ENCODE measurements at places on chromosomes 1 and 21. TPM values are rescaled to one million over a fixed set of nuclear protein-coding genes. Genes with fewer than 3 reads are reported as not detected.

The ZSWIM5 gene
- 0.14 TPM for total RNA-seq

The DISP3 gene
- total RNA-seq = not detected

The EFCAB7 gene
- 6.3 TPM for total RNA-seq

The ARPC5 gene
- total RNA-seq = 173 TPM

The TMEM125 gene
- 15.4 TPM for total RNA-seq

The CGN gene
- 1.7 TPM for total RNA-seq

The SYTL1 gene
- 40.3 TPM for total RNA-seq

The RALGPS2 gene
- total RNA-seq = 20.9 TPM

The OR2L3 gene
- not detected for total RNA-seq

The GABPA gene
- total RNA-seq = 24.7 TPM

The PCP4L1 gene
- 6.0 TPM for total RNA-seq

The TDRD5 gene
- total RNA-seq = under 0.01 TPM

The KLF17 gene
- not detected for total RNA-seq

The GJA9 gene
- total RNA-seq = under 0.01 TPM

The HOOK1 gene
- 16.9 TPM for total RNA-seq

The AMY1C gene
- 0.07 TPM for total RNA-seq

The PLXNA2 gene
- total RNA-seq = 9.9 TPM

The TMEM82 gene
- total RNA-seq = not detected
